CD4-positive, alpha-beta memory T cell (primary cell): ENCODE measurements at places on chromosomes 1 and 21. TPM values are rescaled to one million over a fixed set of nuclear protein-coding genes. Genes with fewer than 3 reads are reported as not detected.

DNA sequence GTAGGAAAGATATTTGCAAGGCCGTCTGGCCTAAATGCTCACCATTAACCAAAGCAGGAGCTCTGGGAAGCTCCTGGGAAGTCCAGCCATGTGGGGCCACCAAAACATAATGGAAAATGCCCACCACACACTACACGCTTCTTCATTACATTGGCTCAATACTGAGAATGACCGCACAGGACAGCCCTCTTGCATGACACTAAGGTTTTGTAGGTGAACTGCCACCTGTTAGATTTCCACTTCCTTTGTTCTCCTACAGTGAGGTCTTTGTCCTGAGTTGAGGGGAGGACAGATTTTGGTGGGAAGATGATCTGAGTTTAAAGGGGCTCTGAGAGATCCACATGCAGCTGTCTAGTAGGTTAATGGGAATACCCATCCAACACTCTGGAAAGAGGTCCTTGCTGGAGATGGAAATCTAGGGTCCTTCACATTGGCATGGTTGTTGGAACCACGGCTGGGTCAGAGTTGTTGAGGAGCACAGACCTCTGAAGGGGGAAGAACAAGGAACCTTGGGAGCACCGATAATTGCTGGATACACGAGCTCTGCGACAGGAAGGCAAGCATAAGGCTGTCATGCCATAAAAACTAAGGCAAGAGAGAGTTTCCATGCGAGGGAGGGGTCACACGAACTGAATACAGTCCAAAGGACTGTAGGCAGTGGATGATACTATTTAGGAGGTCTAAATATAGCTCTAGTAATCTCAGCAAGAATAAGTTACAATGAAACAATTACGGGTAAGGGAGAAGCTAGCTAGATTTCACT, 105.5 kb upstream of the IRF2BP2 start:
- no peak overlapping the region for H3K27ac ChIP-seq
- H3K4me3 ChIP-seq = no peak overlapping the region
- no peaks in the 10 kb centered on the region for H3K36me3 ChIP-seq
- DNase-seq = no peak
- H3K4me1 ChIP-seq = no peaks in the 10 kb centered on the region

GRCh38 chr1:66351913-66352312, 182.0 kb upstream of the SGIP1 start:
- H3K4me1 ChIP-seq = peaks cover 98% of the 10 kb centered on the region
- peak; percentile 78 for DNase-seq
- no peak overlapping the region for H3K4me3 ChIP-seq
- peak overlapping the region; percentile 70 for H3K27ac ChIP-seq
- no peaks in the 10 kb centered on the region for H3K27me3 ChIP-seq
- H3K36me3 ChIP-seq = peaks cover 5% of the 10 kb centered on the region

GRCh38 chr1:66313429-66313828, 220.5 kb upstream of the SGIP1 start:
- no peak for DNase-seq
- H3K27me3 ChIP-seq = no peaks in the 10 kb centered on the region
- H3K4me3 ChIP-seq = no peak overlapping the region
- no peaks in the 10 kb centered on the region for H3K4me1 ChIP-seq
- no peaks in the 10 kb centered on the region for H3K36me3 ChIP-seq

GRCh38 chr1:68795956-68796355, 299.1 kb upstream of the DEPDC1 start:
- H3K4me1 ChIP-seq = no peaks in the 10 kb centered on the region
- DNase-seq = no peak
- no peaks in the 10 kb centered on the region for H3K27me3 ChIP-seq
- H3K27ac ChIP-seq = no peak overlapping the region

- no peak overlapping the region for H3K4me3 ChIP-seq
- H3K27ac ChIP-seq = no peak overlapping the region
- no peak for DNase-seq
- no peaks in the 10 kb centered on the region for H3K36me3 ChIP-seq
- H3K27me3 ChIP-seq = no peaks in the 10 kb centered on the region
Measured at GRCh38 chr21:45799765-45800338, 156.3 kb downstream of the PCBP3 start.

DNA sequence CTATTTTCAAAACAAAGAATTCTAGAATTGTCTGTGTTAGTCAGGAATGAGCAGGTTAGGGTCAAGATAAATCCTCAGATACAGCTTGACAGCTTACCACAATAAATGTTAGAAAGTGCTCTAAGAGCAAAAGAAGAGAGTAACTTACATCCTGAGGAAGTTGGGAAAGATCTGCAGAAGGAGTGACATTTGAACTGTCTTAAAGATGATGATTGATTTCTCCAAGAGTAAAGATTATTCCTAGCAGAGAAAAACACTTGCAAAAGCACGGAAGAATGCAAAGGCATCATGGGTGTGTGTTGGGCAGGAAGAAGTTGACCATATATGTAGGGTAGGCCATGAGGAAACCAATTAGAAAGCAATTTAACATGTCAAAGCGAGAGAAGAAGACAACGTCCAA, 175.4 kb downstream of the LRRC7 start:
- no peak for DNase-seq
- H3K4me3 ChIP-seq = no peak overlapping the region

DNA sequence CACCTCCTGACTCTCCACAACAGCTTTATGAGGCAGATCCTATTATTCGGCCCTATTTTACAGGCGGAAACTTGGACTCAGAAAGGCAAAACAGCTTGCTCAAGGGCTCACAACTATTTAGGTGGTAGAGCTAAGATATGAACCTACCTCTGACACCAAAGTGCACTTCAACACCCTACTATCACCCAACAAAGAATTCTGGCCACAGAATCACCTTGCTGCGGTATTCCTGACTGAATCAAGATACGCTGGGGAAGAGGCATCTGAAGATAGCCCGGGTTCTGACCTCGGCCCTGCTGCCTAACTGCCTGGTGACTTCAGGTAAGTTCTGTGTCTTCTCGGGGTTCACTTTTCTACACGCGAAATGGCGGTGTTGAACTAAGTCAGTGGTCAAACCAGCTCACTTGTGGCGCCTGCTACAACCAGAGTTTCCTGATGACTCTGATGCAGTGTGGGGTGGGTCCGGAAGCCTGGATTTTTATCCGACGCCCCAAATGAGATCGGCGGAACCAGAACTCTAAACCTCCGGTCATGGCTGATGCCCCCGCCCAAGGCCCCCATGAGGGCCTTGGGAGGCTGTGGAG, 608 bp downstream of the PEF1 start:
- DNase-seq = no peak
- H3K4me1 ChIP-seq = peaks cover 48% of the 10 kb centered on the region
- no peaks in the 10 kb centered on the region for H3K36me3 ChIP-seq
- peak overlapping the region; percentile 99 for H3K27ac ChIP-seq
- peak overlapping the region; percentile 74 for H3K4me3 ChIP-seq

DNA sequence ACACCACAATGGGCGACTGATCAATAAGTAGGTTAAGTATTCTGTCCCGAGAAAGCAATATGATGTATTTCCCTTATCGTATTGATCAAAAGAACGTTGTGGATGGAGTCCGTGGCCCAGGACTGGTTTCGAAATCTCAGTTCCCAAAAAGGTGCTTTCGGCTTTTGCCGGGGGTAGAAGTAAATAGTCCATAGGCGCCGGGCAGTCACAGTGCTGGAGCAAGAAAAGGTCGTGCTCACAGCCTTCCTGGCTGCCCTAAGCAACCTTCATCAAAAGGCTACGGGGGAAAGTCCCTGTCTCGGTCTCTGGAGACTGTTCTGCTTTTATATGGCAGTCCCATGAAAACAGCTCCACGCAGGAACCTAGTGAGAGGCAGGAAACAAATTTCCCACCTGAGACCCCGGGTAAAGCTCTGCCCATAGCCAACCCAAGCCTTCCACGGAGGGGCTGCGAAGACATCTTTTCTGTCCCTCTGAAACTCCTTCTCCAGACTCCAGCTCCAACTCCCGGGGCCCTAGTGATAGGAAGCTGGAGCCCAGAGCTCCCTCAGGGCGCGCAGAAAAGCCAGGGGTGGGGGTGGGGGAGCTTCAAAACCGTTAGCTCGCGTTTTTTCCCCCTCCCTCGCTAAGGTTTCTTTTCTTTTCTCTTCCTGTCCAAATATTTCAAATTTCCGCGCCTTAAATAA, 7.0 kb downstream of the CDKN2C start:
- H3K4me3 ChIP-seq = peak overlapping the region; percentile 92
- peaks cover 28% of the 10 kb centered on the region for H3K4me1 ChIP-seq
- no peaks in the 10 kb centered on the region for H3K36me3 ChIP-seq
- H3K27ac ChIP-seq = peak overlapping the region; percentile 67

- H3K4me1 ChIP-seq = peaks cover 29% of the 10 kb centered on the region
- H3K4me3 ChIP-seq = no peak overlapping the region
- no peak for DNase-seq
Measured at GRCh38 chr1:32339363-32339978, 3.4 kb upstream of the MARCKSL1 start.

- H3K27ac ChIP-seq = no peak overlapping the region
- no peak for DNase-seq
- no peaks in the 10 kb centered on the region for H3K36me3 ChIP-seq
- no peaks in the 10 kb centered on the region for H3K4me1 ChIP-seq
Measured at GRCh38 chr21:39632796-39633442, 20.2 kb downstream of the B3GALT5 start.

CRYZ gene
- total RNA-seq = 19.1 TPM

GPR153 gene
- total RNA-seq = 0.32 TPM

AKR7A3 gene
- total RNA-seq = 0.86 TPM

SELP gene
- 2.2 TPM for total RNA-seq

CD1B gene
- not detected for total RNA-seq

LGR6 gene
- total RNA-seq = 0.17 TPM
